Activated CD8-positive, alpha-beta memory T cell treated with anti-CD3 and anti-CD28 coated beads, Interleukin-2, amount 10 ng/mL, durations not matched to agents 7 days and 5 days (primary cell): ENCODE measurements at places on chromosomes 5 and 9.

DNA sequence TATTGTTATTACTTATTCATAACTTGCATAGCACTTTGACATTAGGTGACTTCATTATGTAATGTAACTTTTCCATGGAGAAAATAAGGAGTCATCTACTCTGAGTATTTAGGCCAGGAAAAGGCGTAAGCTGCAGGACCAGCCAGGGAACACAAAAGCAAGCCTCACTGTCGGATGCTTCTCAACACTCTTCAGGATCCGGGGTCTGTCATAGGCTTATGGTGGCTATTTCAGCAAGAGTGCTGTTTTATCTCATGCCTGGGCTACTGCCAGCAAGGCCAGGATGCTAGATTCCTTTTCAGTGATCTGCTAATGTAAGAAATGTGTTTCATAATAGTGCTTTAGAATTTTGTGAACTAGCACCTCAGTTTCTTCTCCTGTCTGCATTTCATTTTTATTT lies 162.4 kb downstream of the CHSY3 start:
- DNase-seq: no peak

DNA sequence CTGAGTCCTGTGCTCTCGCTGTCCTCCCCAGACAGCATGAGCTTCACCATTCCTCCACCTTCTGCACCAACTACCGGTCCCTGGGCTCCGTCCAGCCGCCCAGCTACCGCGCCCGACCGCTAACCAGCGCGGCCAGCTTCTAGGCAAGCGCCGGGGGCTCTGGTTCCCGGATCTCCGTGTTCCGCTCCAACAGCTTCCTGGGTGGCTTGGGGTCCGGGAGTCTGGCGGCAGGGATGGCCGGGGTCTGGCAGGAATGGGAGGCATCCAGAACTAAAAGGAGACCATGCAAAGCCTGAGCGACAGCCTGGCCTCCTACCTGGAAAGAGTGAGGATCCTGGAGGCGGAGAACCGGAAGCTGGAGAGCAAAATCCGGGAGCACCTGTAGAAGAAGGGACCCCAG lies 613.1 kb upstream of the PTGER4 start:
- DNase-seq: no peak

GRCh38 chr5:96283589-96283988 lies 149.5 kb downstream of the PCSK1 start:
- no peak for DNase-seq

GRCh38 chr5:26761446-26761845 lies 276.9 kb downstream of the CDH9 start:
- no peak for DNase-seq

GRCh38 chr5:90612919-90613318 lies 54.3 kb downstream of the ADGRV1 start:
- no peak for DNase-seq
